Stimulated activated CD8-positive, alpha-beta memory T cell treated with anti-CD3 and anti-CD28 coated beads, Interleukin-4, amount 100 ng/mL, for 48 hours (primary cell): ENCODE measurements at places on chromosomes 3 and 15.

DNA sequence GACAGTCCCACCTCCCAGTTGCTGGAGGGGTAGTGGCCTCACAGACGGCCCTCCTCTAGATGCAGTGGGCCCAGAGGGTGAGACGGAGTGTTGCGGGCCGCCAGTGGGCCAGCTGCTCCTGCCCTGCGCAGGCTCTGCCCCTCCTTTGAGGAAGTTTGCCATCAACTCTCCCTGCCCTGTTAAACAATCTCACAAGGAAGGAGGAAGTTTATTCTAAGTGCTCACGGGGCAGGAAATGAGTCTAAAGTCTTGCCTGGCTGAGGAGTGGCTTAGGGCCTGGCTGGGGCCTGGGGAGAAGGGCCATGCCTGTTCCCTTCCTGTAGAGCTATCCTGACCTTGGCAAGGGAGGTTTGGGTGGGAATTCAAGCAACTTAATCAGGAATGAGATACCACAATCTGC is at the start of gene FAM3D:
FAM3D (minus strand) TSS at position 92 of the 400 bp plus-strand sequence. CDS start 11,211 bp downstream, outside the sequence.
- no peak for DNase-seq

GRCh38 chr3:51361746-51362145 is 23.3 kb upstream of the MANF start:
- DNase-seq = no peak

DNA sequence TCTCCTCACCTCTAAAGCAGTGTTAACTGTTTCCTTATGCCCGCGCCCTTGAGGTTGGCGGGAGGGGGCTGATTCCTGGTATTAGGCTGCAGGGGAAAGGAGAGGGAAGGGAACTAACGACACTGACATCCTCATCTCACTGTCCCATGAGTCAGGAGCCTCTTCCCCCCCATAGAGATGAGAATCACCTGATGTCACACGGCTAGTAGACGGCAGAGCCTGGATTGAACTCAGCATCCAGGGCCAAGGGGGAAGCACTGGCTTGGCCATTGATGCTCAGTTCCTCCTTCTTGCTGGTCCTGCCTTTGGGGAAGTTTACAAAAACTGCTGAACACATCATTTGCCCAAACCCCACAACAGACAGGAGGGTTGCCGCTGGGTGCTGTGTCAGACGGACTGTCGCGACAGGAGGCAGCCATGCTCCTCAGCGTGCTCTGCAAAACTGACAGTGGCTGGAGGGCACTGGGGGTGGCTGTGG is 38.5 kb downstream of the IDH2 start:
- no peak for DNase-seq

DNA sequence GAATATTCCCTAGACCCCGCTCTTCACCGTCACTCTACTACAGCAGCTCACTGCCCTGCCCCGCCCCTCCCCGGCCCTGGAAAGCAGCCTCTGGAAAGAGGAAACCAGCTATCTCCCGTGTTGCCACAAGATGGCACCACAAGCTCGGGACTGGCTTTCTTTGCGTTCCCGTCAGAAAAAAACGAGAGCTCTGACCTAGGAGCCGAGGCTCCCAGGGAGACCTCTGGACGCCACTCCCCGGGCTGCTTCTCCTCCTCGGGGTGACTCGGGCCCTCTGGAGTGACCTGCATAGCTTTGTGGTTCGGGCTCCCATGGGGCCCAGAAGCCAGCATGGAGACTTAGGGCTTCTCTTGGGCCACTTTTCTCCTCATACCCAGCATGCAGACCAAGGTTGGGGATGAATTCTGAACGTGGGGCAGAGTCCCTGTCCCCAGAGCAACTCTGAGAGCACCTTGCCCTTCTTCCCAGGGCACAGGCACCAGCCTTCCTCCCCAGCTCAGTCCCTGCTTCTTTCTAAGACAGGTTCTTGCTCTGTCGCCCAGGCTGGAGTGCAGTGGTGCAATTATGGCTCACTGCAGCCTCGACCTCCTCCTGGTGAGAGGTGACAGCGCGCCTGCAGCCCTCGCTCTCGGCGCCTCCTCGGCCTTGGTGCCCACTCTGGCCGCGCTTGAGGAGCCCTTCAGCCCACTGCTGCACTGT is 19.0 kb downstream of the STOML1 start:
- DNase-seq = peak; percentile 88

GRCh38 chr3:171704002-171704401 is 106.3 kb downstream of the PLD1 start:
- peak; percentile 30 for DNase-seq

GRCh38 chr3:187112934-187113793 is 26.1 kb downstream of the RPL39L start:
- no peak for DNase-seq

DNA sequence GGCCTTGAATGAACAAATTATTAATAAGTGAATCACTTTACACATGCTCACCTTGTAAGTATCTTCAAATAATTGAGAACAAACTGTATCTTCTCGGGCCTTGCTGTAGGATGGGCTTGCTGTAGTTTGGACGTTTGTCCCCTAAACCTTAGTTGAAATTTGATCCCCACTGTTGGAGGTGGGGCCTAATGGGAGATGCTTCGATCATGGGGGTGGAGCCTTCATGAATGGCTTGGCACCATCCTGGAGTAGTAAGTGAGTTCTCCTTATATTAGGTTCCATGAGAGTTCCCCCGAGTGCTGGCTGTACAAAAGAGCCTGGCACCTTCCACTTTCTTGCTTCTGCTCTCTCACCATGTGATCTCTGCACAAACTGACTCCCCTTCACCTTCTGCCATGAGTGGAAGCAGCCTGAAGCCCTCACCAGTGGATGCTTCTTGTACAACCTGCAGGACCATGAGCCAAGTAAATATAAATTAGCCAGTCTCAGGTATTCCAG is 29.3 kb downstream of the PIGB start:
- no peak for DNase-seq

DNA sequence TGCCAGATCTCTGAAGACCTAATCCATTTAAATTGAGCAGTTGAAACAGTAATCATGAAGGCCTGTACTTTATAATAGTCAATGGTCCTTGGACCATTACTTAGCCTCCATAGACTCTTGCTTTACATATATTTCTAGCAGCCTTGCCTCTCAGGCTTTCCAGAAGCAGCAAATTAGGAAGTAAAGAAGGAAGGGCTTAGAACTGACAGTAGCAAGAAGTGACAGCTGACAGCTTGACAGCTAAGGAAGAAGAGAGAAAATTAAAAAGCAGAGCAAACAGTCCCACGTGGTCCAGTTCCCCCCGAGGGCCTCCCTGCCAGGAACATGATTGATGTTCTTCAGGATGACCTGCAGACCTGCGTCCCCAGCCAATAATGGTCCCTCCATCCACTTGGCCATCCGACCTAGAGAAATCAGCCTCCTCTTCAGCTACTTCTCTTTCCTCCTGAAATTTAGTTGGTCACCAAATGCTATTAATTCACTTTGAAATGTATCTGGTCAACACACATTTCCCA is 15.0 kb upstream of the PSMD6 start:
- no peak for DNase-seq

- DNase-seq = peak; percentile 76
Observed at GRCh38 chr3:44198284-44199269, 43.1 kb upstream of the TOPAZ1 start.

GRCh38 chr3:105836533-105836932 is 32.3 kb downstream of the CBLB start:
- DNase-seq = peak; percentile 59

- DNase-seq = no peak
Observed at GRCh38 chr3:122868322-122868721, 73.5 kb downstream of the SLC49A4 start.

GRCh38 chr3:10601151-10601856 is 95.9 kb upstream of the ATP2B2 start:
- no peak for DNase-seq

- DNase-seq = no peak
Observed at GRCh38 chr3:156360083-156360482, 194.8 kb downstream of the SSR3 start.

- DNase-seq = no peak
Observed at GRCh38 chr15:49343546-49343945, 79.5 kb upstream of the FGF7 start.
